Activated naive CD8-positive, alpha-beta T cell treated with anti-CD3 and anti-CD28 coated beads for 36 hours (primary cell): ENCODE measurements at places on chromosomes 12 and 14.

DNA sequence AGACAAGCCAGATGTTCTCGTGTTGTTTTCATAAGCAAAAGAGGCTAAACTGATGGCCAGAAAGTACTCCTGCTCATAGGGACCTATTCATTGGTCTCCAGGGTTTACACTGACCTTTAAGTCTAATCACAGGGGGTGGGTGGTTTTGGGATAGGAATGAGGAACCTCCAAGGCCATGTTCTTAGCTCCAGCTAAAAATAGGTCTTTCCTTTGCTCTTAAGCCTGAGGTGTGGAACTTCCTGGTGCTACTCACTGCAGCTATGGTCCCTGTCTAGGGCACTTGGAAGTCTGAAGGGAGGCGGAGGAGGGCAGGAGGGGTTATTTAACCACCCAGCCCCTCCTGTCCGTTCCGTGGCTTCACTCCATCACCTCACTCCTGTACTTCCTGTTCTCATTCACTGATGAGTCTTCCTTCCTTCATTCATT is 18.6 kb downstream of the GPRC5A start:
- DNase-seq: no peak

GRCh38 chr14:103188810-103189480 is 65.7 kb downstream of the TNFAIP2 start:
- peak; percentile 43 for DNase-seq

- DNase-seq: no peak
Observed at GRCh38 chr12:25977047-25977446, 18.6 kb downstream of the RASSF8 start.

DNA sequence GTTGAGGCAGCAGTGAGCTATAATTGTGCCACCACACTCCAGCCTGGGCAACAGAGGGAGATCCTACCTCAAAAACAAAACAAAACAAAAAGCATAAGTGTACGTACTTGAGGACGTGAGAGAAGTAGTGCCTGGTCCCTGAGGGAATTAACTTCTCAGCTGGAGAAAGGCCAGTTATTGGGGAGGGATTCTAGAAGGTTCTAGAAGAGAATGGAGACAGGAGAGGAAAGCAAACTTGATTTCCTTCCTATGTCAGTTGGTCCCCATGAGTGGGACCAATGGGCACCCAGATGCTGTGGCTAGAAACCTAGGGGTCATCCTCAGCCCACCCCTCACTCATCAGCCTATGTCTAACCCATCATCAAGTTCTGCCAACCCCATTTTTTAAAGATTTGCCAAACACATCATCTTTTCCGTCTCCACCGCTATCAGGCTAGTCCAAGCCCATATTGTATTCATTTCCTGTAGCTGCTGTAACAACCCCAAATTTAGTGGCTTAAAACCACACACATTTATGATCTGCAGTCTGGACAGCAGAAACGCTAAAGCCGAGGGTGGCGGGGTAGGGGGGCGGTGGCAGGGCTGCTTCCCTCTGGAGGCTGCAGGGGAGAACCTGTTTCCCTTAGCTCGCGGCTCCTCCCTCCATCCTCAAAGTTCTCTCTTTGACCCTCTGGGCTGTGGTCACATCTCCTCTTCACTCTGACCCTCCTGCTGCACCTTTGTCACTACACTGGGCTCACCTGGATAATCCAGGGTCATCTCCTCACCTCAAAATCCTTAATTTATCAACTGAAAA is 7.2 kb upstream of the RBM19 start:
- DNase-seq: no peak

DNA sequence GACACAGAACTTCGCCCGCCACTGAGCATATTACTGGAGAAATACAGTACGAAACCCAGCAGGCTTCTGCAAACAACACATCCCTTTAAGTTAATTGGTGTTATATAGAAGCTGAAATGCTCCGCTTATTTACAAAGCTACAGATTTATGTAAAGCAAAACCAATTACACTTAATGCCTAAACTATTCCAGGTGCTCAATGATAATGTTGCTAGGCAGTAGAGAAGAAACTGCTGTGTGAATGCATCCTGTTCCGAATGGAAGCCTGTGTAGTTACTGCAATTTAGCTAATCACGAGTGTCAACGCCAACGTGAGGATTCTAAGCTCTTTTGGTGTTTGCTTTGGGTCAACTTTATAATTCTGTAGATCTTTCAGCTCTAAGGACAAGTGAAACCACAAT is 89.8 kb downstream of the SLC15A5 start:
- no peak for DNase-seq

- no peak for DNase-seq
Observed at GRCh38 chr12:92300777-92301176, 155.1 kb upstream of the BTG1 start.

- DNase-seq: no peak
Observed at GRCh38 chr14:99548255-99548654, 55.8 kb downstream of the CCDC85C start.

GRCh38 chr12:77435446-77436091 is 370.2 kb upstream of the E2F7 start:
- no peak for DNase-seq

DNA sequence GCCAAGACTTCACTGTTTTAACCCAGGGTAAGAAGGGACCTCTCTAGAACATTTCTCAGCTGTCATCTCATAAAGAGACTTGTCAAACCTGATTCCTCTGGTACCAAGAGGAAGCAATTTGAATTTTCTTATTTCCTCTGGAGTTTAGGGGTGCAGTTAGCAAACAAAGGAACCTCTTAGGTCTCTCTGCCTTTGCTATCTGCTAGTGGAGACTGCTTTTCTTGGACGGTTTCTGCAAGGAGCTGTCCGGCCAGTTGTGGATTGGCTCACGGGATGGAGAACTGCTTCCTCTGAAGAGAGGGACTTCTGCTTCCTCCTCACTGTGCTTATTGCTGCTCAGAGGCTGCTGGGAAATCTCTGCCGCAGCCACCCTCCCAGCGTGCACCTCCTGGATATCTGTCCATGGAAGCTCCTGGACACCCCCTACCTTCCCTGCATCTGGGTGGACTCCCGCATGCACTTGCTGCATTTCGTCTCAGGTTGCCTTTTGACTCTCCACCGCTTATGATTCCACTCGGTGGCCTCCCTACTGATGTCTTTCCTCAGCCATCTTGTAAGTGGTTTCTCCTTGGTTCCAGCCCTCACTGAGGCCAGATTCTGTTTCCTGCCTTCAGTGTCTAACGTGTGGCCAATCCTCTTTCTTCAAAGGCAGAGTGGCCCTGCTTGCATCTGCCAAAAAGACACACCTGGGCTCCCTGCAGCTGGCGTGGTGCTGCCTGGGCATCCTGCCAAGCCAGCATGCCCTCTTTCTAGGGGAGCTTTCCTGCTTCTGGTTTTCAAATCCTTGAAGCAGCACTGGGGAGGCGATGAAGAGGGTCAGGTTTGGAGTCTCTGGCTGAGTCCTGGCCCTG is 187.3 kb downstream of the CHST11 start:
- no peak for DNase-seq

GRCh38 chr12:97573901-97574300 is 111.3 kb downstream of the RMST start:
- no peak for DNase-seq

DNA sequence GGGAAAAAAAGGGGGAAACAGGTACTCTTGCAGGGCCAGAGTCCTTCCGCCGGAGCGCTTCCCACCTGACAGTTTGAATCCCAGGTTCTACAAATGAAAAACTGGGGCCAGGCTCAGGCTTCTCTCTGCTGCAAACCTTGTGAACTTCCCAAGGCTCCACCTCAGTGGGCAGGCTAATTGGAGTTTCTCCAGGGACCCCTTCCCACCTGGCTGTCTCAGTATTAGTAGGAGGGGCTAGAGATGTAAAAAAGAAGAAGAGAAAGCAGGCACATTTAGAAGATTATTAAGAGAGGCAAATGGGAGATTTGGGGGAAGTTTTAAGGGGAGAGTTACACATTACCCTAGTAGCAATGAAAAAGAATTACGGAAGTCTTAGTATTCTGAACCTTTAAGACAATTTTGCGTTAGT is 20.0 kb upstream of the CLEC2D start:
- DNase-seq: no peak

- no peak for DNase-seq
Observed at GRCh38 chr12:4265280-4265679, 8.3 kb upstream of the CCND2 start.

- DNase-seq: no peak
Observed at GRCh38 chr14:25607192-25607591, 557.2 kb upstream of the STXBP6 start.

- DNase-seq: no peak
Observed at GRCh38 chr12:89468017-89468416, 56.6 kb downstream of the GALNT4 start.

- no peak for DNase-seq
Observed at GRCh38 chr12:131818821-131819585, 9.2 kb upstream of the MMP17 start.

- no peak for DNase-seq
Observed at GRCh38 chr12:95371571-95371970, 102.4 kb upstream of the METAP2 start.

- DNase-seq: no peak
Observed at GRCh38 chr14:68239988-68240771, 420.6 kb downstream of the RAD51B start.

DNA sequence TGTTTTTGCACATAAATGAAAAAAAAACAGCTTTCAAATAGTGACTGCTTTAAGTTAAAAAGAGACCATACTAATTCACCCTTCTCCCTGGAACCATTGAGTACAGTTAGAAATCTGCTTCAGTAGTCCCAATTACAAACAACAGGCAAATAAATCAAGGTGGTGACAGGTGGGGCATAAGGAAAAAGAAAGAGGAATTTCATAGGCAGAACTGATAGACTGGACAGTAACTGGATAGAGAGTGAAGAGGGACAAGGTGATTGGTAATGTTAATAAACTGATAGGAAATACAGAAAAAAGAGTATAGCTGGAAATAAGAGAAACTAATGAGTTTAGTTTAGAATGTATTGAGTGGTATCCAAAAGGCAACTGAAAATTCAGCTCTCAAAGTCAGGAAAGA is 56.0 kb downstream of the SLC41A2 start:
- no peak for DNase-seq

DNA sequence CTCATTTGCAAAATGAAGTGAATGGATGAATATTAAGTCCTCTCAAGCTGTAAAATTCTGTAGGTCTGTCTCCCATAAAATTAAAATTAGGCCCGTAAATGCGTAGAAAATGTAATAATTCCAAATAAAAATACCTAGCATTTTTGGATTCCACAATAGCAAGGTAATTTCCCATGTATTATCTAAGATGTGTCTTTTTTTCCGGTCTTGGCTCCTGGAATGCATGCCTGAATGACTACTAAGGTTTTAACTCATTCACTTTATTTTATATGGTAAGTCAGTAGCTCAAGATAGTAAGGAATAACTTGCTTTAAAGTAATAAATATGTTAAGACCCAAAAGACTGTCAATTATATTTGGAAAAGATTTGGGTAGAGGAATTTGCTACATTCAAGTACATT is 11.1 kb downstream of the TXNRD1 start:
- DNase-seq: no peak

DNA sequence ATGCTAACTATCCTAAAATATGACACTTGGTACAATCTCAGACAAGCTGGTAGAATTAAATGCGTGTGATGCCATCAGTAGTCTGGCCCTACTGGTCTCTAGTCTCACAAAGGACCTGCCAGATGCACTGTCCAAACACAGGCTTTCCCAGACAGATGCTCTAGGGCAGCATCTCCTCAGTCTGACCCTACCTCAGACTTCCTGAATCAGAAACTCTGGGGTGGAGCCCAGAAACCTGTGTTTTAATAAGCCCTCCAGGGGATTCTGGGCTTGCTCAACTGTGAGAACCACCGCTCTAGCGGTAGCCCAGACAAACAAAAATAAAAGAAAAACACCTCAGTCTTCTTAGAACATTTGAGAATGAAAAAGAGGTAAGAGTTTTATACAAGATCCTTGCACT is 48.0 kb downstream of the BDKRB1 start:
- no peak for DNase-seq

GRCh38 chr14:32022938-32023466 is 54.1 kb upstream of the ARHGAP5 start:
- DNase-seq: no peak

GRCh38 chr12:25107920-25108319 is 87.0 kb downstream of the DNAI7 start:
- no peak for DNase-seq

GRCh38 chr14:101463566-101464171 is 97.6 kb upstream of the DIO3 start:
- DNase-seq: no peak

GRCh38 chr14:55142466-55142865 is 13.4 kb downstream of the LGALS3 start:
- DNase-seq: no peak

GRCh38 chr12:51905471-51906429 is 1.6 kb upstream of the ACVRL1 start:
- no peak for DNase-seq

- DNase-seq: no peak
Observed at GRCh38 chr14:20412411-20412810, 890 bp downstream of the TEP1 start.

DNA sequence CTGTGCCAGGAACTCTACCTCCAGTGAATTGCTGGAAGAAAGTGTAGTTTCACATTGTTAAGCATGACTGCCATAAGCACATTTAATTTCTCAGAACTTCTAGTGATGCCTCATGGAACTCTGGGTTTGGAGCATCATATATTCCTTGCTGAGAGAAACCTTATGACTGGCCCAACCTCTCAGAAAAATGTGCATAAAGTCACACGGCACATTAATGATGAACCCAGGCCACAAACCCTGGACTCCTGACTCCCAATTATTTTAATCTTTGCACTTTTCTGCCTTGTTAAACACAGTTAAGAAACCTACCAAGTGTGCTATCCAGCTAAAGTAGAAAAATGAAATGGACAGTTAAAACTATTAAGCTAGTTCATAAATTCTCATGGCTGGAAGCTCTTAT is 5.6 kb downstream of the TCP11L2 start:
- no peak for DNase-seq

- DNase-seq: no peak
Observed at GRCh38 chr14:76808990-76809389, 3.7 kb downstream of the ANGEL1 start.
